ENCODE measurements at places on chromosomes 2 and 18.

GRCh38 chr2:203596183-203596582 lies 61.1 kb upstream of the RAPH1 start:
- DNase-seq, result no peak

DNA sequence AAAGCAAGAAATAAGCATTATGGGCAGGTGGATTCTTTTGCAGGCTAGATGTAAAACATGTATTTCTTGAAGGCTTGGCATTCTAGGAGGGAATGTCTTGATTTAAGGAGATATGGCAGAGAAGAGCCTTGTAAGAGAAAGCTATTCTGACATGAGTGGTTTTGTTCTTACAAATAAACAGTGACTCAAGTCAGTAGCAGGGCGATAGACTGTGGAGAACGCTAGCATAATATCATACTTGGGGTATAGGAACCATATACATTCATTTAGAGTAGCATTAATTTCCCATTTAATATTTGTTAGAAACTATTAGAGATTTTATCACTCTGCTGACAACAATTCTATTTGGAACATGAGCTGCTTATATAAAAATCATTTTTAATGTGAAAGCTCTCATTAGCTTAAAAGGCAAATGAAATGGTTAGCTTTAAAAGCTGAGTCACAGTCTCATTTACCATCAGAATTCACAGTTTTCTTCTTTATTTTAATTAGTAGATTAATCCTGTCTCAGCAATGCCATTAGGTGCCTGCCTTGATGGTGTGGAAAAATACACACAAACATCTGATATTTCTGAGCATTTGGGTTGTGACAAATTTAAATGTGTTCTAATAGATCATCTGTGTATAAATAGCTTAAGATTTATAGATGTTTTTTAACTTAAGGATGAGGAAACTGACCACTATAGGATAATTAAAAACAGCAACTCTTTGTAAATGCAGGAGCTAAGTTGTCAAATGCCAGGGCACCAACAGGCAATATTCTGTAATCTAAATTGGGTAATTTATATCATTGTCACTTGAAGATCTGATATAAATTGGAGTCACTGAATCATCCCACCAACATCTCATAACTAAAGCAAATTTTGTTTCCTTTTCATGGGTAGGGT lies 276.7 kb downstream of the PLCL1 start:
- no peak for DNase-seq

GRCh38 chr2:102510791-102511575 lies 38.0 kb downstream of the SLC9A4 start:
- no peak for DNase-seq

- DNase-seq, result no peak
These were observed 172.7 kb upstream of the ARL4C start for GRCh38 chr2:234669621-234670020.

DNA sequence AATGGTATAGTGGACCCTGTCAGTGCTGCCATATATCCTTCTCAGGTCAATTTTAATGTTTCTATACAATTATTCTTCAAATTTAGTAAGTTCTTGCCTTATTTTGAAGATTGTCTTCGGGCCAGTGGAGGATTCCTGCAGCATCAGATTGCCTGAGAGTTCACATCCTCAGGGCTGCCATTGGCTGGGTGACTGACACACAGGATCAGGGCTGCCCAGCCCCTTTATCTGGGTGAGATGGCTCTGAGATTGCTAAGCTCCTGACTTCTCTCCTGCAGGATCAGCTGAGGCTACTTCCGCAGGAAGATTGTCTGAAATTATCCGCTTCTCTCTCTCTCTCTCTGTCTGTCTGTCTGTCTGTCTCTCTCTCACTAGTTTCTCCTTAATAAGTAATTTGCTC lies 567.4 kb downstream of the TSN start:
- no peak for DNase-seq

DNA sequence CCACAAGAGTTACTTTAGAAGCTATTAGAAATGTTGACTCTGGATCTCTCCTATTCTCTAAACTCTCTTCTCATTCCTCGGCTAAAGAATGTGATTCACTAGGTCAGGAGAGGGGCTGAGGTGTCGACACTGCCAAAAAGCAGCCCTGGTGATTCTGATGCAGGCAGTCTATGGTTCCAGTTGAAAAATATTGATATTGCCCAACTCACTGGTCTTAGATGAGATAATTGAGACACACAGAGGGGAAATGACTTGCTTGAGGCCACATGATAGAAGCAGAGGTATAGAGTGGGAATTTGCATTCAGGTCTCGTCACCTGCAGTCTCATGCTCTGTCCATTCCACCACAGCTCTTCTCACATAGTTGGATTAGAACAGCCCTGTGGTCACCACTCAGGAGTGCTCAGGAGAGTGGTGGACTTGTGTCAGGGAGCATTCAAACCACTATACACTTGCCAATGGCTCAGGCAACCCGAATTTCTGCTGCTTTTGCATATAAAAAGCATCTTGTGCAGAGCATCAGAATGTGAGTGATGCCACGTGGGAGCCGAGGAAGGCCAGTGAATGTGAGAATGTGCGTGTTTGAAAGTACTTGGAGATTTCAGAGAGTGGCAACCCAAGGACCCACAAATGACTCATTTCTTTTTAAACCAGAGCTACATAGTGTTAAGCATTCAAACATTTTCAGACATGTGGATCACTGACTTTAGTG lies 65.1 kb upstream of the CTLA4 start:
- no peak for DNase-seq

DNA sequence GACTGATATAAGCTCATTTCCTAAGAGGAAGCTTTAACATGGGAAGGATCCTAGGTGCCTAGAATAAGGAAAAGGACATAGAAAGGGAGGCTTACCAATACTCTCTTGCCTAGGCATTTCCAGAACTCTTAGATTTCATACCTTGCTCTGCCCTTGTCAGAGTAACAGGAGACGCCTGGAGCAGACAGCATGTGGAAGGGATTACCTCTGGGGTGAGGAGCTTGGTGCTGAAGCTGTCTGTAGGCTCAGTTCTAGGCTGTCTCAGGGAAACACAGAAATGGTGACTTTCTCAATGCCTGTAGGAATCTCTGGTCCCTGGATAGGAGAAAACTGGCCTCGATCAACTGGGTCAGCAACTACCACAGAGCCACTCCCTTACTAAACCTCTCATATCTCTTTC lies 150.0 kb downstream of the SLC4A3 start:
- DNase-seq, result no peak

- DNase-seq, result no peak
These were observed 447.3 kb downstream of the KCNJ3 start for GRCh38 chr2:155145758-155146229.

GRCh38 chr18:64118406-64118805 lies 30.5 kb downstream of the LINC00305 start:
- no peak for DNase-seq

GRCh38 chr2:54649191-54649590 lies 74.3 kb upstream of the EML6 start:
- DNase-seq, result no peak

DNA sequence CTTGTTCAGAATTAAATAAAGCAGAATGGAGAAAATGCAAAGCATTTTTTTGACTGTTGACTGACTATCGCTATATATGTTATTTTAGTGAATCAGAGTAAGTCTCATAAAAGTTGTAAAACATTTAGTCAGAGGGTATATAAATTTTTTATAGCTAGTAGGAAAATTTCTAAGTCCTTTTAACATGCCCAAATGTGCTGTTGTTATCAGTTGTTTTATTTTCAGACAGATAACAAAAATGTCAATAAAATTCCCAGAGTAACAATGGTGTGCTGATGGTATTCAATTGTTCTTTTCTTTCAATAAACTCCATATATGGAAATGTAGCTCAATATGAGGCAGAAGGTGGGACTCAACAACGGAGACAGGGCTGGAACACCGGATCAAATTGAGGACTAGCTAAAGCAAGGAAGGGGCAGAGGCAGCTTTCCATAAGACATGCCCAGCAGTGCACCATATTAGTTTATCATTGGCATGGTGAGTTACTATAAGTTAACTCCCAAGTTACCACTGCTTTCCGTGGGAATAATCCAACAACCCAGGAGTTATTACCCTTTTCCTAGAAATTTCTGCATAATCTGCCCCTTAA lies 26.6 kb downstream of the GULP1 start:
- no peak for DNase-seq

DNA sequence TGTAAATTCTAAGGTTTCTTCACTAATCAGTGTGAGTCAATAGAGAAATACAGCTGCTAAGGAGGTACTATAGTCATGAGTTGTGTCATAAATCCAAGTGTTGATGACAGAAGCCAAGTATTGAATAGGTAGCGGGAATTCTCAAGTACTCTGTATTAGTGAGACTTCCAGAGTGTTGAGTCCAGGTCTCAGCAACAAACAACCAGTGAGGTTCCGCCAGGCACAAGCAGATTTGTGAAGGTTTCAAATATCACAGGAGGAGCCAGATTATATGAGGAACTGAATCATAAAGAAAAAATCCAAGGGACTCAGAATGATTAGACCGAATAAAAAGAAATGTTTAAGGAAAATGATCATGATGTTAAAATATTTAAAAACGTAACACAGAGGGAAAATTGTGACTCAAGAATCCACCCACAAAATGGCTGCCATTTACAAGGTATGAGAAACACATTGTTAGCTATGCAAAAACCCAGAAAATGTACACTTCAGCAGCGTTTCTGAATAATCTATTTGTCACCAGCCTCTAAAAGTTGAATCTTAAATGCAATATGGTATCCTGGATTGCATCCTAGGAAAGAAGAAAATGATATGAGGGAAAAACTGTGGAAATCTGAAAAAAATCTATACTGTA lies 27.3 kb upstream of the EVA1A start:
- no peak for DNase-seq

GRCh38 chr2:49355611-49356010 lies 201.3 kb upstream of the FSHR start:
- no peak for DNase-seq

DNA sequence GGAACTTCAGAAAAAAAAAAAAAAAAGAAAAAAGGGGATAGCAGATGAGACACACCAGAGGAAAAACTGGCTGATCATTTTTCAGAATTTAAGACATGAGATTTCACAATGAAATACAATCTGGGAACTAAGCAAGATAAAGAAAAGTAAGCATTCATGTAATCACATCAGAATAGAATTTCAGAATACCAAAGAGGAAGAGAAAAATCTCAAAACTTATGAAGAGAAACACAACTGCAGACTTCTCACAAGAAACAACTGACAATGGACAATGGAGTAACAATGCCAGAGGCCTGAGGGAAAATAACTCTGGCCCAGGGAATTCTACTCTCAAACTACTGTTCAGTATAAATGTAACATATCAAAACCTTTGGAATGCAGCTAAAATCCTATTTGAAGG lies 13.2 kb upstream of the RRM2 start:
- no peak for DNase-seq

GRCh38 chr2:237490795-237491194 lies 3.7 kb downstream of the MLPH start:
- DNase-seq, result no peak

- DNase-seq, result no peak
These were observed 950.6 kb downstream of the TRIB2 start for GRCh38 chr2:13667415-13667757.

DNA sequence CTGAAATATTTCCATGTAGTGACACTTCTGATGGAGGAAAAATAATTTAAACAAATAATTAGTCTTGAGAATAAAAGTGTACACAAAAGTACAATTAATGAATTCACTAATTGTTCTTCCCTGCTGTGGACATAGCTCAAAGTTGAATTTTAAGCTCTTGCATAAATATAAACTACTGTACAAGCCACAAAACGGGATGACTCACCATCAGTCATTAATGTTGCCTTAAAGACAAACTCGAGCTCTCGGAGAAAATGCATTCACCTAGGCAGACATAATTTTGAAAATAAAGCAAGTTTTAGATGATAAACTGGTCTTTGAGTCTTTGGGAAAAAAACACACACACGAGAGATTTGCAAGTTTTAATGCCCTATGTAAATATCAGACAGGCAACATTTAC lies 436.4 kb downstream of the ZNF521 start:
- DNase-seq, result no peak

DNA sequence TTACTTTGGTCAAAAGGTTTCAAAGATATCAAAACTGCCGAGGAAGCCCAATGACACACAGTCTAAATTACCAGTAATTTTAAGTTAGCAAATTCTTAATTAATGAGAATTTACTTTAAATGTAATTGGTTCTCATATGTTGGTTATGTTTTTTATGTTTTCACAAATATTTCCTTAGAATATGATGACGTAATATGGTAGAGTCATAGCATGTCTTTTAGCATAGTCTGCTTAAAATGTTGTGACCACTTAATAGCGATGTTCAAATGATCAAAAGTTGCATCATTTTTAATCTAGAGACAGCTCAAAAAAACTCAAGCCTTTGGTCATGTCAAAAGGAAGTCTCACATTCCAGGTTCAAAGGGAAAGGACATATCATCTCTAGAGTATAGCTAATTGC lies 123.3 kb upstream of the ST6GAL2 start:
- no peak for DNase-seq

GRCh38 chr2:206584323-206585116 lies 57.8 kb upstream of the FAM237A start:
- no peak for DNase-seq

DNA sequence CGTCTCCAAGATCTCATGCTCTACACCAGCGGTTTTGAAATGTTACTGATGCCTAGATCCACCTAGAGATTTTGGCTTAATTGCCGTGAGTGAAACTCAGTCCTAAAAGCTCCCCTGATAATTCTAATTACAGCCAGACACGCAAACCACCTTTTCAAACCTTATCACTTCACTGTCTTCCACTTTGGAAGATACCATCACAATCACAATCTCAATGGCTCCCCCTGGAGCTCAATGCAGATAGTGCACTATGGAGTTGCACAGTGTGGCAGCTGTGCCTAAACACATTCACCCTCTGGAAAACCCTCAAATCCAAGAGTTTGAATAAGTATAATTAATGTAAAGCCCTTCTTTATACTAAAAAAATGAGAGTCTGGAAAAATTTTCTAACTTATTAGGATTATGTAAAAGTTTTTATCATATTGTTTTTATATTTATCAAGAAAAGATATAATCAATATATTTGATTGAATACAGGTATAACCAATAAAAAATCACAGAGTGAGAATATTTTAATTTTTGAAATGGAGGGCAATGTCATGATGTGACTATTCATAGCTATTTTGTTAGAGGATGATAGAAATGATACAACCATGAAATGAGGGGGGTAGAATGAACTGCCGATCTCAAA lies 102.9 kb upstream of the SLC8A1 start:
- no peak for DNase-seq

- DNase-seq, result no peak
These were observed 400 bp upstream of the PRLH start for GRCh38 chr2:237565974-237566373.

- DNase-seq, result no peak
These were observed 46.8 kb downstream of the RNF138 start for GRCh38 chr18:32138332-32138982.

- no peak for DNase-seq
These were observed 27.8 kb upstream of the CREB1 start for GRCh38 chr2:207501802-207502576.

Data from skin of body (tissue), 3 donors.